ENCODE measurements at places on chromosomes 4 and X.

DNA sequence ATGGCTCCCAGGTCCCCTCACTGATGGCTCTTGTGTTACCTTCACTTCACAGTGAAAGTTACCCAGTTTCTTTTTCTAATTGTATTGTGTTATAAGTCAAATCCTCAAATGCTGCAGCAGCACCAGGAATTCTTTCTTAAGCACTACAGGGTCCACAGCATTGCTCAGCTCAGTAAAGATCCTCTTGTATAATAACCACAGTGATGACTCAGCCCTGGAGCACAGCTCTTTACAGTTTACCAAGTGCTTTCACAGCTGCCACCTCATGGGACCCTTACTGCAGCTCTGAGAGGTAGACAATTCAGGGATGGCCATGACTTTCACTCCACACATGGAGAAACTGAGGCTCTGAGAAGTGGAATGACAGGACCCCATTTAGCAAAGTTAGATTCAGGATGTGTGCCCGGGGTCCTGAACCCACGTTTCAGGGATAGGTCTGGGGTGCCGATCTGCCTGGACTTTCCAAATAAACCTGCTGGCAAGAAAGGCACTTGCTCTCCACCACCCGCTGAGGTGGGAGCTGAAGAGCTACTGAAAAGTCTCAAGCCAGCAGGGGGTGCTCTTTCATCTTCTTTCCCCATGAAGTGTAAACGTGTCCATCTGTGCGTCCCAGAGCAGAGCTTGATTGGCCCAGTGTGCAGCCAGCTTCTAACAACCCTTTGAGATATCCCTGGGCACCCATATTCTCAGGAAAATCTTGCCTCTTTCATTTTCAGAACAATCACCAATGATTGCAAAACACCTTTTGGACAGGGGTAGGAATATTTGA, 35.7 kb upstream of the GABRQ start:
- DNase-seq: no peak

- DNase-seq: peak; percentile 34
These were observed 200.6 kb downstream of the BCOR start for GRCh38 chrX:39896951-39897740.

- DNase-seq: no peak
These were observed 776.6 kb upstream of the LCORL start for GRCh38 chr4:18798123-18798522.

DNA sequence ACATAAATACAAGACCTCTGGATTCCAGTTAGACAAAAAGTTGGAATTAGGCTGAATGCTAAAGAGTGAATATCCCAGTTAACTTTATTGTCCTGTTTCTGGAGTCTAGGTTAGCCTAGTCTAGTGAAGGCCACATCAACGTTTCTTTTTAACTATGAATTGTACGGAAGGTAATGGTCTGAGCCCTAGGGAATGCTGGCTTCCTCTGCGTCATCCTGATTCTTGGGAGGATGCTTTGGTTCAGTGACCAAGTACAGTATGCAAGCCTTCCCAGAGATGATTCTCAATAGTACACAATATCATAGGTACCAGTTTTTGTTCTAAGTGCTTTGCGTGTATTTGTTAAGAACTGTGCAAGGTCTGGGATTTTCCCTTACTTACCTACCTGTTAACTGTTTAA, 11.8 kb downstream of the DIAPH2 start:
- DNase-seq: no peak

GRCh38 chrX:129842510-129843208, 1.0 kb downstream of the ZDHHC9 start:
- DNase-seq: peak; percentile 22

DNA sequence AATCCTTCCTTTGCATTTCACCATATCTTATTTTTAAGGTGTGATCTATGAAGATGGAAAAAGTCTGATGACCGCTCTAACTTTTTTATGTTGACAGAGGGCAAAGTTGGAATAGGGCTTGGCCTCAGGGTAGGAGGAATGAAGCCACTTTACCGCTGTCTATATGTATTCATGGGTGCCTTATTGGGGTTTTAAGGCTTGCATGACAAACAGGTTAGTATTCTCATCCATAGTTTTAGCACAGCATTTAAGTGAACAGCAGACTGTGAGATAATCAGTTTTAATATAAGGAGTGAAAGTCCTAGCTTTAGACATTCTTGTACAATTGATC, 81.7 kb upstream of the BMP2K start:
- DNase-seq: no peak

GRCh38 chrX:44062840-44063239, 89.7 kb upstream of the NDP start:
- no peak for DNase-seq

DNA sequence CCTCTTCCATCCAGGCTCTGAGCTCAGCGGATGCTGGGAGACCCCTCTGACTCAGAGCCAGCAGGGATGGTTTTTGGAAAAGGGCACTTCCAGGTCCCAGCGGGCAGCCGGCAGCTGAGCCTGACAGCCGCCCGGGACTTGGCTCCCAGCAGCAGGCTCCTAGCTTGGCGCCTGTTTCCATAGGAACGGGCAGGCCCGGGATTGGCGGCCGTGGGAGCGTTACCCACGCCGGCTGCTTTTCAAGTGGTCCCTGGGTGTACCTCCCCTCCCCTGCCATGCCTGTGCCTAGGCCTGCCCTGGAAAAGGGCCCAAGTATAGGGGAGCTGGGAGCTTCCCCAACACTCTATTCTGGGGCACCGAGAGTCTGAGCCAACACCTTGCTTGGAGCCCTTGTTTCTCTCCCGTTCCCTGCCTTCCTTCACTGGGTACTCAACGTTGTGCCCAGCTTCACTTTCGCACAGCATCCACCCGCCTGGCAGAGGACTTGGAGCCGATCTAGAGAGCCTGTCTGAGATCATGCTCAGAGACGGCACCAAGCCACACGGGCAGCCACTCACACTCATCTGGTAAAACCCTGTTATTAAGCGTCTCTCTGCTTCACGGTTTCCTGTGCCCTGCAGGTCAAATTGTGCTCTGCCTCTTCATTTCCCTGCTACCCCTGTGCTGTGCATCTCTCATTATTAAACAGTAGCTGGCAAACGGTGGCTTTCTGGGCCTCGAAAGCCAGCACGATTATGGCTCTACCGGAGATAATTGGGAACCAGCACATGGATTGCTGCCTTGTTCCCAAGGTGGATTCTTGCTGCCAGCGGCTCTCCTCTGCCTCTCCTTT, 521.5 kb downstream of the BCOR start:
- DNase-seq: no peak

- DNase-seq: no peak
These were observed 164.0 kb upstream of the MBNL3 start for GRCh38 chrX:132652871-132653270.

GRCh38 chr4:87975466-87975865, at the start of gene SPP1:
Gene SPP1 (plus strand): TSS chr4:87975714. CDS start chr4:87976896, 1,182 bp downstream.
- peak; percentile 67 for DNase-seq

DNA sequence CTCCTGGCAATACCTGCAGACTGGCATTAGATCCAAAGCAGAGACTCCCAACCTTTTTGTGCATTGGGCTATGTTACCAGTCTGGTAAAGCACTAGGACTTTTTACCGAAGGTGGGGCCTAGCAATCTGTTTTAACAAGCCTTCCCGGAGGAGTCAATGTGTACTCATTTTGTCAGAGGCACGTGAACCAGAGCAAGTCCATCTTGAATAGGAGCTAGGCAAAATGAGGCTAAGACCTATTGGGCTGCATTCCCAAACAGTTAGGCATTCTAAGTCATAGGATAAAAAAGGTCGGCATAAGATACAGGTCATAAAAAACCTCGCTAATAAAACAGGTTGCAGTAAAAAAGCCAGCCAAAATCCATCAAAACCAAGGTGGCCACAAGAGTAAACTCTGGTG, 22.3 kb downstream of the ADGRA3 start:
- DNase-seq: no peak

GRCh38 chr4:81424336-81424735, 47.4 kb downstream of the RASGEF1B start:
- no peak for DNase-seq

- DNase-seq: no peak
These were observed 166.7 kb downstream of the FAT4 start for GRCh38 chr4:125481334-125482045.

DNA sequence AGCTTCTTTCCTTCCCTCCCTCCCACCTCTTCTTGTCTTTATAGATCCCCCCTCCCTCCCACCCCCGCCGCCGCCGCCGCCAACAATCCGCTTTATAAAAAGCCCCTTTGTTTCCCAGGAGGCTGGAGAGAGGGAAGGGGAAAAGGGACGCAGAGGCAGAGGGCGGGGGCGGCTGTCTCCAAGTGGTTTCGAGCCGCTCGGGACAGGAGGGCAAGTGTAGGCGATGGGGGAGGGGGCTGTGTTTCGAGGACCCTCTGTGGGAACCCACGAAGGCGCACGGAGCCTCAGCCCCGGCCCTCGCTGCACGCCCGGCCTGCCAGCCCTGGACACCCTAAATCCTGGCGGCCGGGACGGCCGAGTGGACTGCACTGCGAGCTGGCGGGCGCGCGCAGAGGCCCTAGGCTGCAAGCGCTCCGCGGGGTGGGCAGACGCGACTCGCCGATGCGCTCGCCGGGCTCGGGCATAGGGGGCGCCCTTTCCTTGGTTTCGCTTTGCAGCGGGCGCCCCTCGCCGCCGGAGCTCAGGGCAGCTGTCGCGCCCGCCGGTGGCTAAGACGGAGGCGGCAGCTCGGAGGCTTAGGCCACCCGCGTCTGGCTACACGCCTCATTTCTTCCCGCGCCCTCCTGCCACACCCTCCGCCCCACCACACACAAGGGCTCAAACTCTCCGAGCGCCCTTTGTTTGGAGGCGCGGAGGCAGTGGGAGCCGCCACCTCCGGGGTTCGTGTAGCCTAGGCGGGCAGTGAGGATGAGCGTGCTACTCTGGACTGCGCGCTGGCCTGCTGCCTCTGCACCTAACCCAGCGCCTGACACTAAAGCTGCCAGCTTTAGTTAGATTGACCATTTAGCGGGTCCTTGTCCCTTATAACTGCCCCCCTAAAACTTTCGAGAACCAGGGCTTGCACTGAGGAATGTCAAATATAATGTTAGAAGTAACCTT, 2.2 kb downstream of the MAMLD1 start:
- DNase-seq: peak; percentile 59

DNA sequence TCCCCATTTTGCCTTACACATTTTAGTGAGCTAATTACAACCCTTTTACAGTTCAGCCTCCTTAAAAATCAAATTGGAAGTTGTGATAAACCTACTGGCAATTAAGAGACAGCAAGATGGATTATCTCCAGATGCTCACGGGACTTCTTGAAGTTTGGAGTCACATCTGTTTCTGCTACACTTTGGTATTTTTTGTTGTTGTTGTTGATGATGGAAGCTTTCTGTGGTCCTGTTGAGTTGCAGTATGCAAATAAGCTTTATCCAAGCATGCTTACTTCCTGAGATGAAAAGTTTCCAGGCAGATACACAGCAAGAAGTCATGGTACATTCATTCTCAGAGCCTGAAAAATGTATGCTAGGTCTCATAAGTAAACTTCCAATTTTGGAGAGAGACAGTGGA, 670.0 kb upstream of the AMOT start:
- no peak for DNase-seq

Measured in mucosa of gallbladder (tissue), 1 donor.